ENCODE measurements at places on chromosomes 2 and 18.

GRCh38 chr18:71625556-71626090 is 918.5 kb downstream of the CBLN2 start:
- no peak for DNase-seq

DNA sequence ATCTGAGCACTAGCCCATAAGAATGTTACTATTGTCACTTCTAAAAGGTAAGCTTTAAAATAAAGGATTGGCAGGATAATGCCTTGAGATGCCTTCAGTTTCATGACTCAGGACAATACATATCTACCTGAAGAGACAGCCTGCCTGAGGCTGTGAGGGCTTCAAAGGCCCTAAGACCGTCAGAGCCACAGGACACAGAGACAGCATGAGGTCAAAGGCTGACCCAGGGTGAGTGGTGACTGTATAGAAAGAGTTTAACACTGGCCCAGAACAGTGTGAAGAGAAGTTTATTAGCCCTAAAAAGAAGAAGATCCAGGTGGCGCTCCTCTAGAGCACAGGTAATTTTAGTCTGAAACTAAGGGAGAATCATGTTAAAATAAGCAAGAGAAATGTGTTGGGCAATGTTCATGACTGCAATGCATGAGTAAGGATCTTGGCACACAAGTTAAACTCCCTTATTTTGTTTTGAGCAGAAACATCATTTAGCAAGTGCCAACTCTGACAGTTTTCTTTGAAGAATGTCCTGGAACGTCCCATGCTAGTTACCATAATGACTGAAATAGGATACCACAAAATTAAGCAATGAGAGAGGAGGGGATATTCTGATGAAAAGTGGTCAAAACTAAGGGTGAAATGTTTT is 78.1 kb upstream of the FAM110C start:
- DNase-seq: no peak

- no peak for DNase-seq
These were observed 106.0 kb downstream of the ZNF519 start for GRCh38 chr18:14026199-14026598.

DNA sequence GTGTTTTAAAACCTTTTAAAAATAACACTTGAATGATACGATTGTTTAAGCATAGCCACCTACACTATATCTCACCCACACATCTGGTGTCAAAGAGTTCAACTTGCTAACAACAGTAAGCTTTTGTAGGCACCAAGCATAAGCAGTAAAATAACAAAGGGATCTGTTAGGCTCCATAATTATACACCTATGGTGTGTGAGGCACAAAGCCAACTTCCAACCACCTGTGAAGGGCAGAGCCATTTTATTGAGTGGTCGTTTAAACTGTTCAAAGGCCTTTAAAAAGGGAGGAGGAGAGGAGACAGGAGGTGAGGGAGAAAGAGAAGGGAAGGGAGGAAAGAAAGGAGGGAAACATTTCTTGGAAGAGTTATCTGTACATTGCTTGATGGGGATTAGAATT is 27.9 kb downstream of the NEMP2 start:
- no peak for DNase-seq

GRCh38 chr2:10183146-10183675 is 60.7 kb downstream of the RRM2 start:
- no peak for DNase-seq

GRCh38 chr2:207337234-207338219 is 171.8 kb upstream of the KLF7 start:
- peak; percentile 91 for DNase-seq

GRCh38 chr2:222701721-222702131 is 30.3 kb downstream of the MOGAT1 start:
- DNase-seq: no peak

DNA sequence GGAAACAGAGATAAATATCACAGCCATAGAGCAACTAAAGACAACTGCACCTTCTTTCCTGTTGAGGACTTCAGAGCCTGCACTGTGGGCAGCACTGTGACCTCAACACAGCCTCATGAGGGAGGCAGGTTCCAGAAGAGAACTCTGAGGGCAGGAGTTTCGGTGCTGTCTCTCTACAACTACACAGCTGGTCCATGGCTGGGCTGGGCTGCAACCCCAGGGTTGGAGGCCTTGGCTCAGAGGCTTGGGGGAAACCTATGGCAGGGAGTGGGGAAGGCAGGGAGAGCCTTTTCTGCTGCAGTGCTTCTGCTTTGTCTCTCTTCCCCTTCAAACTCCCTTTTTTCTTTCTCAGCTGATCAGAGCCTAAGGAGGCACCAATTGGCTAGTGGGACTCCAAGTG is 66.5 kb downstream of the MRO start:
- no peak for DNase-seq

GRCh38 chr2:197357986-197358385 is 47.4 kb upstream of the ANKRD44 start:
- DNase-seq: no peak

DNA sequence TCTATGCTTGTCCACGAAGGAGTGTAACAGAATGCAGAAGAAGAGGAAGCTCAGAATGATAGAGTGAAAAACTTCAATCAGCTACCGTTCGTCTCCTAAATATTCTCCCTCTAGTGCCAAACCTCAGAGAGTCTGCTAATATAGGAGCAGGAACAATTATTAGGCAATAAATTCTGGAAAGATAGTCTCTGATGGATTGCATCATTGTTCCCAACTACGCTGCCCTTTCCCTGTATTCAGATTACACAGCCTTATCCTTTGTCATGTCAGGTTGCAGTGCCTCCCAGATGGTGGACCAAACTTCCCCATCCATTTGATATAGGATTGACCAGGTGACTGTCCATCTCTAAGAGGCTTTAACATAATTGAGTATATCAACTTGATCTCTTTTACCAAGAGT is 811.5 kb upstream of the CHAC2 start:
- DNase-seq: no peak

DNA sequence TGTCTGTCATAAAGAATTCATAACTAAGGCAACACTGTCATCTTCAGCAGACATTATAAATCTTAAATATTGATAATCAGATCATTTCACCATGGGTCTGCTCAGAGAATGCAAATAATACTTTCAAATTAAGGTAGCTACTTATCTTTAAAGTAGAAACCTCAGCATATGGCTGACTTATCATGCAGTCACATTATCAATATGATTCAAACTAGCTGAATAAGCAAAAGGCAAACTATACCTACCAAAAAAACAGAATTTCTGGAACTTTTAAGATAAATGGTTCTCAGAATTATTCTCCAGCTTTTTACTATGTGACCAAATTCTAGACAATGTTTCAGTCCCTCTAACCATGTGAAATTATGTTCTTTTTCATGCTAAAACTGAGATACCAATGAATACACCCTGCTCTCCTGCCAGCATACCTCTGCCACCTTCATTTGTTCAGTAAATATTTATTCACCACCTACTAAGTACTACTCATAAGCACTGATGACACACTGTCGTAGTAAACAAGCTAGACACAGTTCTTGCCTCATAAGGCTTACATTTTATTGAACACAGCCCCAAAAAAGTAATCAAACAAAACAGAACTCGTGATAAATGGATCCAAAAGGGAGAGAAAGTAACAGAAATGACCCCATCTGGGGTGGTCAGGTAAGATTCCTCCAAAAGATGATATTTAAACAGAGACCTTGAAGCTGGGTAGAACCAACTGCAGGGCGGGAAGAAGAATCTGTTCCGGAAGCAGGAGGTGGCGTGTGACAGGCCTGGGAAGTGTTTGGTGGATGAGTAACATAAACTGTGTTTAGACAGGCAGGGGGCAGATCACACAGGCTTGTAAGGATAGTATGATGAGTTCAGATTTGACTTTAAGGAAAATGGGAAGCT is 17.7 kb downstream of the SPIRE1 start:
- no peak for DNase-seq

- DNase-seq: no peak
These were observed 62.6 kb downstream of the METTL4 start for GRCh38 chr18:2508678-2509077.

- DNase-seq: no peak
These were observed 214.7 kb downstream of the FBXO15 start for GRCh38 chr18:73932976-73933375.

GRCh38 chr2:567865-568638 is 109.2 kb downstream of the TMEM18 start:
- DNase-seq: no peak

- DNase-seq: no peak
These were observed 70.0 kb downstream of the CRACDL start for GRCh38 chr2:98866033-98866432.

- DNase-seq: no peak
These were observed 115.3 kb upstream of the ITGB6 start for GRCh38 chr2:160315337-160315736.

GRCh38 chr2:24919037-24919505 is 966 bp downstream of the ADCY3 start:
- peak; percentile 14 for DNase-seq

- peak; percentile 10 for DNase-seq
These were observed 90.0 kb downstream of the SEPTIN10 start for GRCh38 chr2:109523536-109524361.
